ENCODE measurements at places on chromosomes 7 and 10.
A peak's percentile ranks its signal among the peaks of the same experiment; 100 is the strongest.

- DNase-seq = no peak
Observed at GRCh38 chr7:33774762-33775523, 130.4 kb upstream of the BMPER start.

GRCh38 chr7:50166997-50167965 is 74.2 kb upstream of the ZPBP start:
- DNase-seq = no peak

- no peak for DNase-seq
Observed at GRCh38 chr10:34187201-34187600, 627.9 kb downstream of the PARD3 start.

DNA sequence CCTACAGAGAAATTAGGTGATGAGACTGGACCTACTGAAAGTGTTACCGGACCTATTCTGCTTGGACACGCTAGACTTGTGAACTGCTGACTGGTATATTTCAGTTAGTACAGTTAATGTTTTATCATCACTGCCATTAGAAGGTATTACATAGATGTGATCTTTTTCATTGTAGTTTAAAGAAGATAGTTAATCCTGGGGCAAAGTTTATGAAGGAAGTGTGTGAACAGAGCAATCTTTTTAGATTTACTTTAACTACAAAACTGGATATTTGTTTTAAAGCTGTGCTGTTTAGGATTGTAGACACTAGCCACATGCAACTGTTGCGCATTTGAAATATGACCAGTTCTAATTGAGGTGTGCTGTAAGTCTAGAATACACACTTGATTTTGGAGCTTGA is 446.7 kb downstream of the AUTS2 start:
- no peak for DNase-seq

- no peak for DNase-seq
Observed at GRCh38 chr7:4119848-4120247, 562.2 kb upstream of the FOXK1 start.

GRCh38 chr10:87850742-87851205 is 12.6 kb downstream of the KLLN start:
- peak; percentile 18 for DNase-seq

GRCh38 chr10:74963549-74963948 is 137.1 kb downstream of the KAT6B start:
- no peak for DNase-seq
